ENCODE measurements at places on chromosomes 5 and 9.

DNA sequence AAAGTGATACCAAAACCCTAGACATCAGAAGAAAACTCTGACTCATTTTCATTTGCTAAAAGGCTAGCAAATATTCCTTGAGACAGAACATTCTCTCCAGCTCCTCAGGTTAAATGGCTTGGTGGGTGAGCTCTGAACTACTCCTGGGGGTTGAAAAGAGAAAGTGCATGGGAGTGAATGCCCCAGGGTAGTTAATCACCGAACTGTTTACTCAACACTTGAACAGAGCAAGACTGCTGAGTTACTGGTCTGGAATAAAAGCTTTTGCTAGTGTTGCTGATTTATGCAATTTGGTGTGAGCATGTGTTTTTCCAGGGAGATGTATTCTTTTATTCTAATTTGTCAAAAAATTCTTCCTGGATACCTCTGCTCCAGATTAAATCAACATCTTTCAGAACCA is 88.3 kb upstream of the PRDM9 start:
- no peak for DNase-seq

GRCh38 chr5:180618829-180619562 is 27.7 kb upstream of the SCGB3A1 start:
- DNase-seq, result no peak

- no peak for DNase-seq
These were observed 406.0 kb downstream of the GADD45G start for GRCh38 chr9:90010793-90011192.

GRCh38 chr5:149024477-149024876 is 38.4 kb downstream of the SH3TC2 start:
- no peak for DNase-seq

GRCh38 chr5:98248949-98249348 is 524.5 kb upstream of the RGMB start:
- DNase-seq, result no peak

DNA sequence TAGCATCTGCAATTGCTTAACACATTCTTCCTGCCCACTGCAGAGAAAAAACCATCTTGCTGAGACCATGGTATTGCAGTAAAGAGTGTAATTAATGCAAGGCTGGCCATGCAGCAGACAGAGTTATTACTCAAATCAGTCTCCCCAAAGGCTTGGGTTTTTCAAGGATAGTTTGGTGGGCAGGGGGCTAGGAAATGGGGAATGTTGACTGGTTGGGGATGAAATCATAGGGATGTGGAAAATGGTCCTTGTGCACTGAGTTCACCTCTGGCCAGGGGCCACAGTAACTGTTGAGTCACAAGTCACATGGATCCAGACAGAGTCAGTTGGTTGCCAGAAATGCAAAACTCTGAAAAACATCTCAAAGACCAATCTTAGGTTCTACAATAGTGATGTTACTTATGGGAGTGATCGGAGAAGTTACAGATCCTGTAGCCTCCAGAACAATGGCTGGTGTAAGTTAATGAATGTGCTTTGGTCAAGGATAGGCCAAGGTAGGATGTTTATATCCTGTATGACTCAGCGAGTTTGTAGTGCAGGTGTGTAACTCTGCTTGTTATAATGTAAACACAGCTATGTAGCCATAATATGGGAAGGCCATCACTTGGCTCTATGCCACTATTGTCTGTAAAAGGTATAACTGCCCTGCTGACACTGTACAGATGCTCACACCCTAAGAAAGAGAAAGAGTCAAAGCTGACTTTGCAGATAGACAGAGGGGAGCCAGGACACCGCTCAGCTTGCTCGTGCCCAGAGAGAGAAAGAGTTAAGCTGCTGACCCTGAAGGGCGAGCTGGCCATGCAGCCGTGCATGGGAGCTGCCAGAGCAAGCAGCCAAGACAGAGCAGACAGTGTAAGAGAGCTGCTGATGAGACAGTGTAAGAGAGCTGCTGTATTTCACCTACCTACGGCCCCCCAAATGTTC is 27.2 kb downstream of the C9orf152 start:
- no peak for DNase-seq

DNA sequence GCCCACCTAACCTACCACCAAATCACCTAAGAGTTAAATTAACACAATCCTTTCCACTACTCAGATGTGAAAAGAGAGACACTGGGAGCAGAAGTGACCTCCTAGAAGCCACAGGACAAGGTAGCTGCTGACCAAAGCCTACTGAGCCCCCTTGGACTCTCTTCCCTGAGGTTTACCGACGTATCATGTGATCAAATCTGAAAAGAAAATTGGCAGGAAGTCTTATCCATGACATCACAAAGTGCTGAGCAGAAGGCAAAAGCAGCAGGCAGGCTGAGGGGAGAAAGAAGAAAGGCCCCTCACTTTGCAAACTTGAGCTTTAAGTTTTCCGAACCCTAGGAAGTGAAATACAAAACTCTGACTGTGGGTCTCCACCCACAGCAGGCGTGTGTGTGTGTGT is 11.1 kb downstream of the PRELID2 start:
- no peak for DNase-seq

- DNase-seq, result no peak
These were observed 86.0 kb downstream of the FBXL7 start for GRCh38 chr5:15585841-15586591.

DNA sequence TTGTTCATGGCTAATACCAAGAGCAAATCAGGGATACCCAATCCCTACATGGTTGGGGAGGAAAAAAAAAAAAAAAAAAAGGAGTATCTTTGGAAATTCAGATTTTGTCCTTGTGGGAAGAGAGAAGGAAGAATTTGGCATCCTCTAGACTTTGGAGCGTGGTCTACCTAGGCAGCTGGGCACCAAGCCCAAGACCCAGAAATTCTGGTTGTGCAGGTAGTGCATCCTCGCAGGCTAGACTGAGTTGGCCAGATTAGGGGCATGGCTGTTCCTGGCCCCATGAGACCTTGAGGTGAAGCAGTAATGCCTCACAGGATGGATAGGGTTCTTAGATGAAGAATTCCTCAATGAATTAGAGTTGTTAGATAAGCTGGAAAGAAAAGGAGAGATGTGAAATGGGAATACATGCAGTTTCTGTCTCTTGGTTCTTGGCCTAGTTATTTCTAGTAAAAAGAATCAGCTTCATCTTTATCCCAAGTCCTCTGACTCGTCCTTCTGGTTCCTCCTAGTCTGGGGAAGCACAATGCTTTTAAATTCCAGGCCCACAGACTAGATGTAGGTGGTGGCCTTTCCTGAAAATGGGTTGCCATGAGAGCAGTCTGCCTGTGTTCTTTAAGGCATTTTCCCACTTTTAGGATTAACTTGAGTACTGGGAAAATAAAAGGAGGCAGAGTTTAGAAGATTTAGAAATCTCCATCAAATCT is 140.5 kb upstream of the RUSC2 start:
- DNase-seq, result no peak

DNA sequence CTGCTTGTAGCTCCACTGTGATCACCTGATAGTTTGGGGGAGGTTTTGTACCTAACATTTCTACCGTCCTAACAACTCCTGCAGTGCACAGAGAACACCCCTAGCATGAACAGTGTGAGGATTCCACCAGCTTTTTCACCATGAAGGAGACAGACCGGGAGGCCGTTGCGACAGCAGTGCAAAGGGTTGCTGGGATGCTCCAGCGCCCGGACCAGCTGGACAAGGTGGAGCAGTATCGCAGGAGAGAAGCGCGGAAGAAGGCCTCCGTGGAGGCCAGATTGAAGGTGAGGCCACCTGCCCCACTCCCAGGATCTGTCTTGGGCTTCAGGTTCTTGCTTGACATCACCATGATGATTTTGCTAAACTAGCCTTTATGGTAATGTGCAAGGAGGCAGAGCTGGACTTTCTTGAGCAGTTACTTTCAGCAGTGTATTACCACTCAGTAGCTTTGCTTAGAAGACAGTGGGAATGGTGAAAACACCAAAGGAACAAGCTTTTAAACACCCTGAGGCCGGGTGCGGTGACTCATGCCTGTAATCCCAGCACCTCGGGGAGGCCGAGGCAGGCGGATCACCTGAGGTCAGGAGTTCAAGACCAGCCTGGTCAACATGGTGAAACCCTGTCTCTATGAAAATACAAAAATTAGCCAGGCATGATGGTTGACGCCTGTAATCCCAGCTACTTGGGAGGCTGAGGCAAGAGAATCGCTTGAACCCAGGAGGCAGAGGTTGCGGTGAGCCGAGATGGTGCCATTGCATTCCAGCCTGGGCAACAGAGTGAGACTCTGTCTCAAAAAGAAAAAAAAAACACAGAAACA is 3.3 kb downstream of the EXOC3 start:
- DNase-seq, result peak; percentile 3

DNA sequence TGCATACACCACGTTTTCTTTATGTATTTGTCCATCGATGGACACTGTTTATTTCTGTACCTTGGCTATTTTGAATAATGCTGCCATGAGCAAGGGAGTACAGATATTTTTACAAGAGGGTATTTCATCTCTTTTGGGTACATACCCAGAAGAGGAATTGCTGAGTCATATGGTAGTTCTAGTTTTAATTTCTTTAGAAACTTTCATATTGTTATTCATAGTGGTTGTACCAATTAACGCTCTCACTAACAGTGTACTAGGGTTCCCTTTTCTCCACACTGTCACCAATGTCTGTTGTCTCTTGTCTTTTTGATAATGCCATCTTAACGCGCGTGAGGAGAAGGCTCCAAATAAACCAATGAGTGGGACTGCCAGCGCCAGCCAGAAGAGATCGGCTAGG is 257.6 kb upstream of the EDIL3 start:
- no peak for DNase-seq

GRCh38 chr5:163988566-163988965 is 483.1 kb downstream of the MAT2B start:
- DNase-seq, result no peak

DNA sequence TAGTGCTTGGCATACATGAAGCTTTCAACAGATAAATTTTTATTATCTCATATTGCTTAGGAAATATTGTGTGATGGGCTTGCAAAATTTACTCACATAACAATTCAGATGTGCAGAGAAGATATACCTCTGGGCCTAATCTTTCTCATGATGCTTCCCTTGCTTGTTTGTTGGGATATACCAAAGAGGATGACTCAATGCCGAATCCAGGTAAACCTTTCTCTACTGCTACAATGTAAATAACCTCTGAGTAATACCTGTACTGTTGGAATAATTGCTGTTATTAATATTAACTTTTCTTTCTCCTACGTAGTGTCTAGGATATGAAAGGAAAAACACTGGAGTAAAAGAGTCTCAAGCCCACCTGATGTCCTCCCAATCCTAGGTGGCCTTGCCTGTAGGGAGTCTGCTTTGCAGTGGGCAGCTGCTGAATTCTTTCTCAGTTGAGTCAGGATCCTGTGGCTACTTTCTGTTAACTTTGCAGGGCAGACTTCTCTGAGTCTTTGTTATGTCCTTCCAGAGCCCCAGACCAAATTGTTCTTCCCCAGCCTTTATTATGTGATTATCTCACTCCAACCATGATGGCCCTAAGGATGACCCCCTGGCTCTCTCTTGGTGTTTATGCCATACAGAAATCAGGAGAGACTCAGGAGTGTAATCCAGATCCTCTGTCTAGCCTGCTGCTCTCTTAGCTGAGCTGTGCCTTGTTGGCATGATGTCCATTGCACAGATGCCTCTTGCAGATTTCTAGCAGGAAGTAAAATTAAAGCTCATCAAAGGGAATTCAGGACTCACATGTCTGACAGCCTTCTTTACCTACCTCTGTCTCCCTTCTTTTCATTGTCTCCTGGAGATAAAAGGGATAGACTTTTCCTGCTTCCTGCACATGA is 208.1 kb downstream of the SNX18 start:
- DNase-seq, result no peak

DNA sequence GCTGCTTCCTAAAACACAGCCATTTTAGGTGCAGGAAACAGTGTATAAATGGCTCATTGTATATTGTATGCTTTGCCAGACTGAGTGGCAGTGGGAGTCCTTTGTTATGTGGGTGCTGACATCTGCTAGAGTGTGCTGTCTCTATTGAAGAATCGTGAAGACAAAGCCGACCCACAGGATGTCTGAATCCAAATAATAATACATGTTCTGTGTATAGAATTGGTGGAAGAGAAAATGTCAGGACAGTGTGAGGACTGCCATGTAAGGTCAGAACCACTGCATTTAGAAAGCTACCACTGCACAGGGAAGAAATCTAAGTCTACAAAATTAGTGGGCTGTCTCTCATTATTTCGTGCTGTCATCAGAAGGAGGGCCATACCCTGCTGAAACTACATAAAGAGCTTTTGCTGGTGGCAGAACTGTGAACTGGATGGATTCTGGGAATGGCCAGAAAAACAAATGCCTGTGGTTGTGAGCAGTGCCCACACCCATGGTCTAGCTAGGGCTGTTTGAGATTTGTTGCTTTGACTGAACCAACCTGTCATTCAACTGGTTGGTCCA is 2.5 kb downstream of the IL7R start:
- peak; percentile 49 for DNase-seq

GRCh38 chr5:96720408-96720807 is 58.2 kb downstream of the CAST start:
- DNase-seq, result no peak

- no peak for DNase-seq
These were observed 152.7 kb upstream of the SGCD start for GRCh38 chr5:156174225-156174624.

GRCh38 chr9:18542837-18543405 is 69.0 kb downstream of the ADAMTSL1 start:
- no peak for DNase-seq

DNA sequence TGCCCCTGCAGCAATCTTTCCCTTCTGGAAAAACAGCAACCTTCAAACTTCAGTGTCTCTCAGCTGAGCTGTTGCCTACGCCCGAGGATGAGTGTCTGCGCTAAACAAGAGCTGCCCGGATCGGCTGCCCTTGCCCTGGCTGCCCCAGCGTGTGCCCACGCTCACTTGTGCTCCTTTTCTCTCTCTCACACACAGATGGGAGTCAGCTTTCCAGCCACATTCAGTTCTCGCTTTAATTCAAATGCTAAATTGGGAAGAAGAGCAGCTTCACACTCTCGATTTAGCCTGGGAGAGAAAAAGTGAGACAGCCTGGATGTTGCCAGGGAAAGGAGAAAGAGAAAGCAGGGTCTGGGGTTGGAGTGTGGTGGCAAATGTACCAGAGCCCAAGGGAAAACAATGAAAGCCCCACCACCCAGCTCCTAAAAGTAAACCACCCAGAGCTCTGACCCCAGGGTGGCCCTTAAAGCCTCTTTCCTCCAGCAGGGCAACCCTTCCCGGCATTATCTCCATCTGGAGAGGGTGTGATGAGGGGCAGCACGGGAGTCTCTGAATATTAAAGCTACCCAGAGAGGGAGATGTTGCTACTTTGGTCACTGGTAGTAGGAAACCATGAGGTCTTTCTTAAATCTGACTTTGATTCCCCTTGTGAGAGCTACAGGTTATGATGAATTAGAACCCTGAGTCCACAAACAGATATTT is 9.9 kb upstream of the EGR1 start:
- DNase-seq, result no peak
